ENCODE measurements at places on chromosomes 2 and 18.

GRCh38 chr2:207091176-207091575 lies 74.6 kb downstream of the KLF7 start:
- no peak for DNase-seq

GRCh38 chr2:113209011-113209645 lies 35.4 kb downstream of the PSD4 start:
- DNase-seq = no peak

GRCh38 chr2:19369341-19369955 lies 11.0 kb upstream of the OSR1 start:
- DNase-seq = no peak

GRCh38 chr18:77068321-77069312 lies 64.0 kb downstream of the MBP start:
- no peak for DNase-seq

DNA sequence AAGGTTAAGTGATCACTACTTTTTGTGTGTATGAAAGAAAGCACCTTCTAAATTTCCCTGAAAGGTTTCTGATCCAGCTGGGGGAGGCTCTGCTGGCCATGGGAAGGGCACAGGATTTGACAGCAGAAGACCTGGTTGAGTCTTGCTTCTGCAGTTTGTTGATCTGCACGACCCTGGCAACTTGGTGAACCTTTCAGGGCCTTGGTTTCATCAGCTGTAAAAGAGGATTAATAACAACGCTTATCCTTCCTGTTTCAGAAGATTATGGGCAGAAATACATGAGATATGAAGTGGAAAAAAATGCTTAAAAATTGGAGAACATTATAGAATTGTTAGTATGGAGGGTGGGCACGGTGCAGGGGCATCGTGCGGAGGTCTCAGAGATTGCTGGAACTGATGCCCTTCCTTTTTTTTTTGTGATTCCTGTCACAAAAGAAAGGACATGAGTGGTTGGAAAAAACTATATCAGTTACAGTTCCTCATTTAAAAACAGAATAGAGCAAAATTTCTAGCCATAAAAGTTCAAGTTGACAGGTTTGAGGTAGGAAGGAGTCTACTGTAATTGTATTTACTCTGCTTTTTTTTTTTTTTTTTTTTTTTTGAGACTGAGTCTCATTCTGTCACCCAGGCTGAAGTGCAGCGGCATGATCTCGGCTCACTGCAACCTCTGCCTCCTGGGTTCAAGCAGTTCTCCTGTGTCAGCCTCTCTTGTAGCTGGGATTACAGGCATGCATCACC lies 47.4 kb downstream of the MFSD6 start:
- DNase-seq = no peak

- DNase-seq = no peak
Measured at GRCh38 chr2:165837122-165837521, 43.1 kb upstream of the GALNT3 start.

Data from GM04503 (cell line).